Hematopoietic multipotent progenitor cell (in vitro differentiated cells): ENCODE measurements at places on chromosomes 16 and 17.

DNA sequence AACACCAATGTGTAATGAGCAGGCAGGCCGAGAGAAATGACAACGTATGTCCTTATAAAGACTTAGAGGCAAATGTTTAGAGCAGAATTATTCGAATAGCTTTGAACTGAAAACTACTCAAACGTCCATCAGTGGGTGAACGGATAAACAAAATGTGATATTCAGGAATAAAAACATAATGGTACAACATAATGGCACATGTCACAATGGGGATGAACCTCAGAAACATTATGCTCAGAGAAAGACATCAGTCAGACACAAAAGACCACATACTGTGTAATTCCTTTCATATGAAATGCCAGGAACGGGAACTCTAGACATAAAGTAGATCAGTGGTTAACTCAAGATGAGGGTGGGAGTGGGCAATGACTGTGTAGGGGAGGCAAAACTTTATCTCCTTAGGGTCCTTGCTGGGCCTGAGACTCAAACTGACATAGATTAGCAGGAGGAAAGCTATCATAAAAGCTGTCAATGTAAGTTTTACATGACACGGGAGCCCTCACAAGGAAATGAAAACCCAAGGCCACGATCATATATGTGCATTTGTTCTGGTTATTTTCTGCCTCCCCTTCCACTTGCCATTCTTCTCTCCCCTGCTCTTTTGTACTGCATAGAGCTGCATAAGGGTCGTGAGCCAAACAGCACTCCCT, 14.8 kb upstream of the ARL4D start:
- no peak for DNase-seq

DNA sequence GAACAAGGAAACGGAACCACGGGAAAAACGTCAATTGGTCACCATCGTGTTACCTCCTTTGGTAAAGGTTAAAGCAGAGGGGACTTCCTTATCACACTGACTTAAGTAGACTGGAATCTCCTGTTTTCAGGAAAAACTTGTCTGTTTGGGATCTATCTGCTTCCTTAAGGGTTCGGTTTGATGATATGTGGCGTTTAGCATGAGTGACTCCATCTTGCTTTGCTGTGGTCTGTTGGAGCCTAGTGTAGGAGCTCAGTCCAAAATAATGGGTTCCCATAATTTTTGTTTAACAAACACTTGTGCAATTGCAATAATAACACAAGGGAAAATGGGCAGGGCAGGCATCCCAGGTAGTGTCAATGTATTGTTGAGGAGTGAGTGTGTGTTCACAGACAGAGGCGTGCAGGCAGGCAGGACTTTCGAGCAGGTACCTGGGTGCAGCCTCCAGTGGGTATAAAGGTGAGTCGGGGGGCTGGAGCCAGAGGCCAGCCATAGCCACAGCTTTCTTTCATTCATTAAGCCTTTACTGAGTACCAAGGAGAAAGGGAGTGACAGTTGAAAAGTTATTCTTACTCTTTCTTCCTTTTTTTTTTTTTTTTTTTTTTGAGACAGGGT, 4.3 kb upstream of the ENGASE start:
- no peak for DNase-seq

- no peak for DNase-seq
Measured at GRCh38 chr17:59830007-59830630, 62.6 kb downstream of the TUBD1 start.

- no peak for DNase-seq
Measured at GRCh38 chr17:78130090-78130436, 508 bp upstream of the TMC8 start.

GRCh38 chr17:49518346-49519078, 23.4 kb downstream of the NGFR start:
- no peak for DNase-seq

- no peak for DNase-seq
Measured at GRCh38 chr17:32871746-32872145, 5.2 kb downstream of the MYO1D start.

GRCh38 chr17:522919-523318, 170.3 kb upstream of the RPH3AL start:
- no peak for DNase-seq

DNA sequence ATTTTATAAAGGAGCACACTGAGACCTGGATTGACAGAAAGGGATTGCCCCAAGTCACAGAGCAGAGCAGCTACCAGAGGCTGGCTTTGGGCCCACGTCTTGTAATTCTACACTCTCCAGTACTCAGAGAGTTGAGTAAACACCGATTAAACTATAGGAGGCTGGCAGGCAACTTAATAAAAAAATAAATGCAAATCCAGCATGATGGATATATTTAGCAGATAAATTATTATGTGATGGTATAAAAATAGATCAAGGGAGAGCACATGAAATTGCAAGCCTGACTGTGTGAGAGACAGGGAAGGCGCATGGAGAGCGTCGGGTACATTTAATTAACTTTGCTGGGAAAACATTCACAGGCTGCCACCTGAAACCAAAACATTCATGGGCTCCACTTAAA, 87.7 kb upstream of the CCL2 start:
- DNase-seq: no peak

DNA sequence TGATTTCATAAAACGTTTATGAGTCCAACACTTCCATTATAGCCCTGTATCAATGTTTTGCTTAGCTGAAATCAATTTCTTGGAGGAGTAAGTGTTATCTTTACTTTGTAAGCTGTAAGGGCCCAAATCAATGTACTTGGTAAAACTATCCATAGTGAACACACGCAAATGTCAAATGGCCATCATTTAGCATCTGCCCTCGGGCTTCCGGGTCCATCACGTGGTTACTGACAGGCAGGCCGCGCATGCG, 687 bp upstream of the NARF start:
- peak; percentile 95 for DNase-seq

DNA sequence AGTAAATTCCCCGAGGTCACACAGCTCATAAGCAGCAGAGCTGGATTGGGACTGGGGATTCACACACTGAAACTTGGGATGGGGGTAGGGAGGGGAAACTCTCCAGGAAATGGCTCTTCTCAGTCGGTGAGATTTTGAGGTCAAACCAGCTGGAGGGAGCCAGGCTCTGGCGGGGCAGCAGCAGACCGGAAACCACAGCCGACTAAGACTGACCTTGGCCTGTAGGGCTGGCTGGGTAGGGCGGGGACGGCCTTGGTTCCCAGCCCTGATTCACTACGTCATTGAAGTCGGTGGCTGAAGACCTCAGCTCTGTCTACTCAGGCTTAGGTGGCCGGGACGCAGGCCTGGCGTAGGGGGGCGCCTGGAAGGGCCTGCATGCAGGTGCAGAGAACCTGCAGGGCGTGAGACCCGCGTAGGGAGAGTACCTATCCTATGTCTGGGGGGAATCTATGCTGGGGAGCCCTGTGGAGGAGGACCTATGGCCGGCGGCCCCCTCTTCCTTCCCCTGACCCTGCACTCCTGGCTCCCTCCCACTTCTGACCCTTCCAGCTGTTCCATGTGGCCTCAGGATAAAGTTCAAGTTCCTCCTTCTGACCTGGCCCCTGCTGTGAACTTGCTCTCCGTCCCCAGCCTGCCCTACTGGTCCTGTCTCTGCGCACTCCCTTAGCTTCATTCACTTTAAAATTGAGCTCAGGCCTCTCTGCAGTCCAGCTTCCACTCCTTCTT, 11.9 kb upstream of the SLC4A1 start:
- peak; percentile 56 for DNase-seq

DNA sequence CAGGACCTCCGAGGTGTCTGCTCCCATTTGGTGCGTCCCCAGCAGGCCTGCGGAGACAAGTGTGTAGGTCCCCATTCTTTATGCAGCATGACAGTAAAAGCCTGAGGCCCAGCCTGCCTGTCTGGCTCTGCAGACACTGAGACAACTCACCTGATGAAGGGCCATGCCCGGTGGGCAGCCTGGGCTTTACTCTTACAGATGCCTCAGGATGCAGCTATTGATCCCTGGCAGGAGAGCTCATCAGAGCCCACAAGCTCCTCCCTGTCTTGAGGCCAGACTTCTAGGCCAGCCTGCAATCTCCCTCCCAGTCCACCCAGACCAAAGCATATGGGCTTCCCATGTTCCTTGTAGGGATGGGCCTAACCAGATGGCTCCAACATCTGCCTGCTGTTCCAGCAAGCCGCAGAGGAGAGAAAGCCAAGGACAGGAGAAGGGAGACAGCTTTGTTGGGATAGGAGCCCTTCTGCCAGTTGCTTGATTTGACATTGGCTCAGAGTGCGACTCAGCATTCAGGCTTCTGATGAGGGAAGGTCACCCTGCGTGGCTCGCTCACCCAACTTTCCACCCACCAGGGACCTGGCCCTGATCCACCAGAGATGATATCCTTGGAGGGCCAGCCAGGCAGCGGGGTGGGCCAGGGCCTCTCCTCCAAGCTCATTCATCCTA, 87.5 kb downstream of the SOCS1 start:
- no peak for DNase-seq

GRCh38 chr16:82152196-82152595, 17.8 kb downstream of the MPHOSPH6 start:
- no peak for DNase-seq

- no peak for DNase-seq
Measured at GRCh38 chr17:32504166-32504990, 17.6 kb downstream of the CDK5R1 start.

DNA sequence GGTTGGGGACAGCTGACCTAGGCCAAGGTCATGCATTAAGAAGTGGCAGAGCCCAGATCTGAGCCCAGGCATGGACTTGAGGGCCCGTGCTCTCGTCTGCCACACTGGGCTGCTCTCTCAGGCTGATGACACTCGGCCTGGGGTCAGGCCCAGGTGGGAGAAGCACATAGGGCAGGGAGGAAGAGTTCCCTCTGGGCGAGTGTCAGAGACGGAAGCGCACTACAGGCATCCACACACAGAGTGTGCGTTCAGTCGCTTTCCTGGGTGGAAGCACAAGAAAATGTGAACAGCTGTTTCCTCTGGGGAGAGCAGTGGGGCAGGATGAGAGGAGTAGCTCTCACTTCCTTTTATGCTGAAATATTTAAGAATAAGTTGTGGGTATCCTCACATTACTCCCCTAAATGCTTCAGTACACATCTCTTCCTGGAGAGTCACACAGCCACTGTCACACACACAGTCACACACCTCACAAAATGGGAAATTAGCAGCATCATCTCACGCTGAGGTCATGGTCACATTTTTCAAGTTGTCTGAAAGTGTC, 59.7 kb downstream of the B9D1 start:
- no peak for DNase-seq

- no peak for DNase-seq
Measured at GRCh38 chr16:88067530-88068411, 116.5 kb downstream of the BANP start.

- DNase-seq: peak; percentile 51
Measured at GRCh38 chr16:88558457-88559442, 11.5 kb upstream of the ZC3H18 start.

- no peak for DNase-seq
Measured at GRCh38 chr17:20091174-20092029, 82.2 kb downstream of the SPECC1 start.

DNA sequence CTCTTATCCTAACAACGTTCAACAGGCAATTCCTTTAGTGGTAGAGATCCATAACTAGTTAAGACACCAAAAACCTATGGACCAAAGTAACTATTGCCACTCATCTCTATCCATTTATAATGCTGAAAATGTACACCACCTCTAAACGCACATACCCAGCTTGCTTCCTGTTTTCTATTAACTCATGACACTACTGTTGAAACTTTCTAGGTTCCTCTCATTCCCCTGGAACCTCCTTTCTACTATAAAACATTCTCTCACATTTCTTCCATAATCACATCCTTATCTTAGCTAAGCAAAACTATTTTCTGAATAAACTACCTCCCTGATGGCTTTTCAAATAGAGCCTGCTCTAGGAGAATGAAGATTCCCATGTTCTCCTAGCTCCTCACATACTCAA, 42.9 kb upstream of the KSR1 start:
- no peak for DNase-seq

- no peak for DNase-seq
Measured at GRCh38 chr16:56298948-56299596, 107.8 kb downstream of the GNAO1 start.

- DNase-seq: no peak
Measured at GRCh38 chr16:66885491-66885890, 5.2 kb downstream of the PDP2 start.

- no peak for DNase-seq
Measured at GRCh38 chr16:4209666-4210065, 32.2 kb downstream of the SRL start.

DNA sequence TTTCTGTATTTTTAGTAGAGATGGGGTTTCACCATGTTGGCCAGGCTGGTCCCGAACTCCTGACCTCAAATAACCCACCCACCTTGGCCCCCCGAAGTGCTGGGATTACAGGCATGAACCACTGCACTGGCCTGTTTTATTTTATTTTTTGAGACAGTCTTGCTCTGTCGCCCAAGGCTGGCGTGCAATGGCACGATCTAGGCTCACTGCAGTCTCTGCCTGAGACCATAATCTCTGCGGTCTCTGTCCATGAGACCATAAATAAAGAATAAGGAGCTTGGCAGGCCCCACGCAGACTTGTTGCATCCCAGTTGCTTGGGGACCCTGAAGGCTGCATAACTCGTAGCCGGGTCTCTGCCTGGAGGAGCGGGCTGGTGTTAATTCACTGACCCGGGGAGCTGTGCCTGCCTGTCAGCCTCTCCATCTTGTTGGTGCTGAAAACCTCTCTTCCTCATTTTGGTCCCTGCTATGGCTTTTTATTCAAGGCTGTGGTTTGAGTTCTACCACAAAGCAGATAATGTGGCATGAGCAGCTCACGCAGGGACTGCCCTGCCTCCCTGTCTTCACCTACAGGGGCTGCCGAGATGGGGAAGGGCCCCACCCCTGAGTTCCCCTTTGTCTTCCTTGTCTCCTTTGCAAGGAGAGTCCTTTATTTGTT, 82.1 kb downstream of the MSI2 start:
- DNase-seq: peak; percentile 86

DNA sequence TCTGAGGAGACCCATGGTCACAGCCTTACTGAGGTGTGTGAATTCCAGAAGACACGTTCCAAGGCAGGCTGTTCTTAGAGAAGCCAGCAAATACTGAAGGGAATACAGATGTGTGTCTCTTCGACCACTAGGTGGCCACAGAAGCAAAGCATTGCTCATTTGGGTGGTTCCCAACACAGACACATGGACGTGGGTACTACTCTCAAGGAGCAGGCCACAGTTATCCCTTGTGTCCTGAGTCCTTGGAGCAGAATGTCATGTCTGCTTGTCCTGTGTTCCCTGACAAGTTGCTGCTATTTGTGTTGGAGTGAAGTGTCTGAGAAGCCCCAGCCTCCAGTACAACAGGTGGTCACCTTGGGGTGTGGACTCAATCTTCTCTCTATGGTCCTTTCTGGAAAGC, 30.3 kb downstream of the HMOX2 start:
- peak; percentile 46 for DNase-seq

GRCh38 chr16:87790292-87791100, 24.7 kb upstream of the KLHDC4 start:
- no peak for DNase-seq

GRCh38 chr17:60559995-60560859, 34.2 kb upstream of the APPBP2 start:
- DNase-seq: no peak

DNA sequence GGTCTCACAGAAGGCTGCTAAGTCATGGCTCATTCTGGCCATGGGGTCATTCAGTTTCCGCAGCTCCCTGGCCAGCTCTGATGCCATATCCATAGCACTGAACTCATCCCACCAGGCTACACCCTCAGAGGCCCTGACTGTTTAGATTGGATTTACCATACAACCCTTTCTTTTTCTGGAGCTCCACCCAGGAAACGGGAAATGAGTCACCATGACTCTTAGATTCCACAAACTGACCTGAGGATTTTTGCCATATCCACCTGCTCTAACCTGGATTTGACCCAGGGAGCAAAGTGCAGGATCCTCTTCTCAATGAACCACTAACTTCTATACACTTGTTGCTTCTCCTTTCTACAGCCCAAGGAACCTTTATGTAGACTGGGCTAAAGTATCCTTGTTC, 20.3 kb upstream of the CALB2 start:
- DNase-seq: no peak
